Stimulated activated CD4-positive, alpha-beta T cell treated with anti-CD3 and anti-CD28 coated beads, Interleukin-15, amount 100 ng/mL, for 24 hours (primary cell): ENCODE measurements at places on chromosomes 4 and X.

- peak; percentile 79 for DNase-seq
Measured at GRCh38 chrX:69538321-69538876, 34.3 kb downstream of the NALF2 start.

GRCh38 chr4:186158021-186158813 lies 33.1 kb upstream of the CYP4V2 start:
- DNase-seq: no peak

GRCh38 chr4:66351761-66352160 lies 681.5 kb upstream of the EPHA5 start:
- DNase-seq: no peak

GRCh38 chrX:16606142-16606720 lies 43.7 kb upstream of the S100G start:
- no peak for DNase-seq

- no peak for DNase-seq
Measured at GRCh38 chr4:125843947-125844346, 529.2 kb downstream of the FAT4 start.

GRCh38 chrX:43827791-43828190 lies 54.5 kb downstream of the MAOB start:
- no peak for DNase-seq
